ENCODE measurements at places on chromosomes 12 and 14. TPM values are rescaled to one million over a fixed set of nuclear protein-coding genes. Genes with fewer than 3 reads are reported as not detected.
A peak's percentile ranks its signal among the peaks of the same experiment; 100 is the strongest.

Gene SLC16A7
- 21.4 TPM for total RNA-seq

GRCh38 chr12:90653040-90653439, 301.9 kb downstream of the CCER1 start:
- no peak for ATAC-seq

Gene SSPN
- not detected for total RNA-seq

GRCh38 chr12:43180242-43180641, 371.8 kb downstream of the ADAMTS20 start:
- ATAC-seq, result no peak

Gene CMA1
- total RNA-seq, result not detected

DNA sequence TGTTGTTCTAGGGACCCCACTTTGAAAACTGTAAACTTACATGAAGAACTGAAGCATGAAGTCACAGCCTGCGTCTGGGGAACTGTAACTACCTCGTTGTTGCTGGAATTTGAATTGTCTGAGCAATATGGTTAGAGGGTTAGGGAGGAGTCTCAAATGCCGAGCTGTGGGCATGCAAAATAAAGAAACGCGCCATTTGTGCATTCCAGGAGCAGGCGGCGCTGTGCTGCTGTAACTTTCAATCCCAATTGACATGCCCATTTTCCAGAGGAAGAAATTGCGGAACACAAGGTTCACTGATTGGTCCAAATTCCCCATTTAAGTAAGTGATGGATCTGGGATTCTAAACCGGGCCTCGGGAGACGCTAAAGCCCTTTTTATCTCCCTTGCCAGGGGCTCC, 61.3 kb downstream of the ZNF664 start:
- ATAC-seq, result no peak

DNA sequence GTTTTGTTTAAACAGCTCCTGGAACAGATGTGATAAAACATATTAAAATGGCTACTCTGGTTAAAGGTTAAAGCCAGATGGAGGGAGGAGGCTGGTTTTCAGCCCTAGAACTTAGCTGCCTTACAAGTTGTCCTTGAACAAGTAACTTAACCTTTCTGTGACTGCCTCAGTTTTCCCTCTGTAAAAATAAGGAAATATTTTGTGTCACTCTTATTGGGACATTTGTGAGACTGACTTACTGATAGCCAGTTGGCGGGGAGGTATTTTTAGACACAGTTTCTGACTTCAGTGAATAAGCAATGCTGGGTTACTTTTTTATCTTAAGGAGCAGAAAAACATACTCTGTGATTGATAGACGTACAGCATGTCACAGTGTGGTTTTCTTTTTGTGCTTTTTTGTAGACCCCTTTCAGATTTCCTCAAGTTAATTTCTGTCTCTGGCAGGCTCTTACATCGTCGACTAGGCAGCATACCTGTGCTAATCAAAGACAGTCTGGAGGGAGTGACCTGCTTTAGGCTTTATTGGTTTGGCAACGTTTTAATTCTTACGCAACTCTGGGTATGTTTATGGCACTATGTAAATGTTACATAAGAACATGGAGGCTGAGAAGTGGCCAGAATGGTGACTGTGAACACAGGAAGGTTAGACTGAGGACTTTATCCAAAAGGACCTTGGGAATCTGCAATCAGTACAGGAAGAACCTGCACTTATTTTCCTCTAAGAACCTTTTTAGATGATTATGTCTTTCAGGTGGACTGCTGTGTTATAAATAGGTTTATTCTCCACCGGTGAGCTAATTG, 3.3 kb downstream of the ACVR1B start:
- ATAC-seq, result no peak

Gene TMTC1
- total RNA-seq, result not detected

GRCh38 chr12:69095765-69096477, 143.4 kb upstream of the CPSF6 start:
- ATAC-seq, result no peak

- ATAC-seq, result no peak
These were observed 327.6 kb upstream of the CLEC14A start for GRCh38 chr14:38583471-38583870.

GRCh38 chr12:122749569-122750332, 2.9 kb upstream of the DENR start:
- no peak for ATAC-seq

DNA sequence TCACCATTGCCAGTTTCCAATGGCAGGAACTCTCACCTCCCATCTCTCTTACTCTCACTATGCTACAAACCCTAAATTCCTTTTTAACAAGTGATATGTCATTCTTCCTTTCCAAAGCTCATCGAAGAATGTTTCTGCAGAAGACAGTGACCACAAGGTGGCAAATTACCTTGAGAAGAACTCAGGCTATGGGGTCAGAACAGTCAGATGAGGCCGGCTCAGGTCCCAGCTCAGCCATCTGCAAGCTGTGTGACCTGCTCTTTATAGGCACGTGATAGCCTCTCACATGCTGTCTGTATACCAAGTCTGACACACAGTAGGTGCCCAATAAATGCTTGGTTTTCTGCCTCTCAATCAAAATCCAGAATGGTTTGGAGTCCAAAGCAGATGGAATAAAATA, 80.7 kb downstream of the FOXN3 start:
- no peak for ATAC-seq

Gene TRIM9
- 1.3 TPM for total RNA-seq

DNA sequence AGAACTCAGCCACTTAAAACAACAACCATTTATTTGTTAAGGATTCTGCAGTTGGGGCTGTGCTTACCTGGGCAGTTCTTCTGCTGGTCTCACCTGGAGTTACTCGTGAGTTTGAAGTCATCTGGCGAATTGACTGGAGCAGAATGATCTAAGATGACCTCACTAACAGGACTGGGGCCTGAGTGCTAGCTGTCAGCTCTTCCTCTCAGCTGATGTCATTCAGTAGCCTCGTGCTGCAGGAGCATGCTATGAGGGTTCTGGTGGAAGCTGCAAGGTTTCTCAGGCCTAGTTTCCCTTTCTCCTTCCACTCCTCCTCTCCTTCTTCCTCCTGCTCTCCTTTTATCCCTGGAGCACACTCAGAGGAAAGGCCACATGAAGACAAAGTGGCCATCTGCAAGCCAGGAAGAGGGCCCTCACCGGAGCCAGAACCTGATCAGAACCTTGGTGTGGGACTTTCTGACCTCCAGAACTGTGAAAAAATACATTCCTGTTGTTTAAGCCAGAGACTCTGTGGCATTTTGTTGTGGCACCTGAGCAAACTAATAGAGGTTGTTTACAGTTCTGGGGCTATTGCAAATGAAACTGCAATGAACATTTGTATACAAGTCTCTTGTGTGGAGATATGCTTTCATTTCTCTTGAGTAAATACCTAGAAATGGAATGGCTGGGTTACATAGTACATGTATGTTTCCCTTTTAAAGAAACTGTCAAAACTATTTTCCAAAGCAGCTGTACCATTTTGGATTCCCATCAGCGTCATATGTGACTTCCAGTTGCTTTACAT, 21.9 kb upstream of the MAP3K9 start:
- ATAC-seq, result no peak

Gene TAS2R30
- 6.0 TPM for total RNA-seq

Gene JAG2
- total RNA-seq, result 2.5 TPM

DNA sequence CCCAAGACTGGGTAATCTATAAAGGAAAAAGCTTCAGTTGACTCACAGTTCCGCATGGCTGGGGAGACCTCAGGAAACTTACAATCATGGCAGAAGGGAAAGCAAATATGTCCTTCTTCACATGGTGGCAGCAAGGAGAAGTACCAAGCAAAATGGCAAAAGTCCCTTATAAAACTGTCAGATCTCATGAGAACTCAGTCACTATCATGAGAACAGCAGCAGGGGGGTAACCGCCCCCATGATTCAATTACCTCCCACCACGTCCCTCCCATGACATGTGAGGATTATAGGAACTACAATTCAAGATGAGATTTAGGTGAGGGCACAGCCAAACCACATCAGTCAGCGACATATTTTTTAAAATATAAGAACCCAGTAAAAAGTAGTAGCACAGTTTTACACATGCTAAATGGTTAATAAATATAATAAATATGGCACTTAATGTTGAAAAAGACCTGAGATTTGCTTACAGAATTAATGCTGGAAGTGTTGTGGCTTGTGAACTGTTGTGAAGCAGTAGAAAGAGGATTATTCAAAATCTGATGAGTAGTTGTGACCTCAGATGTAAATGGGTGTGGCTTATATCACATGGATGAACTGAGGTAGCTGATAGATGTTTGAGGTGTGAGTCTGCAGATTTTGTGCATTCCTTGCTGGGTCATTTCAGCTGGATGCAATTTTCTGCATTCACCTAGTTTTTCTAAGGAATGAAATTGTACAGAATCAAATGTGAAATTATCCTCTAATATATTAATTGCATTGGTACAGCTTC, 46.9 kb upstream of the CHPT1 start:
- ATAC-seq, result no peak

GRCh38 chr14:100548939-100549338, 38.3 kb downstream of the BEGAIN start:
- no peak for ATAC-seq

- no peak for ATAC-seq
These were observed 5.9 kb downstream of the RASSF3 start for GRCh38 chr12:64616201-64616600.

- no peak for ATAC-seq
These were observed 241.2 kb downstream of the RBM19 start for GRCh38 chr12:113724794-113725556.

DNA sequence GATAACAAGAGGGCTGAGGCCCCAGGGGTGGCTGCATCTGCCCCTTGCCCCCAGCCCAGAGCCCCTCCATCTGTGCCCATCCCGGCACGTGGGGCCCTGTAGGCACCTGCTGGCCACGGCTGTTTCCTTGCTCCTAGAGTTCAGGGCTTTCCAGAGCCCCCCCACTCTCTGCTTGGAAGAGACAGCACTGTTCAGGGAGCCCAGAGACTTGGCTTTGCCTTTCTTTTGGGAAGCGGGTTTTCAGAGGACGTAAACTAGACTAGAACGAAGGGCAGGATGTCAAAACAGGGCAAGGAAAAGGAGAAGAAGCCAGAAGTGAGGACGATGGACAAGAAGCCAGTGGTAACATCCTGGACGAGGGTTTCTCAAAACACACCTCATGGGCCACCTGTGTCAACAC, 163.3 kb upstream of the LHX5 start:
- no peak for ATAC-seq

DNA sequence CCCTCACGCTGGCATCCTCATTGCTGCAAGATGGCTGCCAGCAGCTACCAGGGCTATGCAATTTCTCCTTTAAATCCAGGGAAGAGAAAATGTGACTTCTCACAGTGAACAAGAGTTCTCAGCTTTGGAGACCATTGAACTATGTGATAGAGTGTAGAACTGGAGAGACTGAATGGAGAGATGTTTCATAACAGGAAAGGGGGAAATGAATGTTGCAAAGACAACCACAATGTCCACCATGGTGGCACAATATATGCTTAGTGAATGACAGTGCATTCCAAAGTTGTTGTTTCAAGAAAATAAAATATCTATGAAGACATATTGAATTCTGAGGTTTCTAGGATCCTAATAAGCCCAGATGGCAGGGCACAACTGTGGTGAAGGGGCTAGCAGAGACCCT, 13.2 kb upstream of the COCH start:
- no peak for ATAC-seq

Gene SAMD15
- 0.29 TPM for total RNA-seq

- peak; percentile 54 for ATAC-seq
These were observed 1.7 kb upstream of the DUSP6 start for GRCh38 chr12:89353823-89354611.

Gene SUDS3
- 24.2 TPM for total RNA-seq

GRCh38 chr12:10160617-10161385, 11.1 kb downstream of the OLR1 start:
- ATAC-seq, result no peak

Gene GUCY2C
- total RNA-seq, result not detected

DNA sequence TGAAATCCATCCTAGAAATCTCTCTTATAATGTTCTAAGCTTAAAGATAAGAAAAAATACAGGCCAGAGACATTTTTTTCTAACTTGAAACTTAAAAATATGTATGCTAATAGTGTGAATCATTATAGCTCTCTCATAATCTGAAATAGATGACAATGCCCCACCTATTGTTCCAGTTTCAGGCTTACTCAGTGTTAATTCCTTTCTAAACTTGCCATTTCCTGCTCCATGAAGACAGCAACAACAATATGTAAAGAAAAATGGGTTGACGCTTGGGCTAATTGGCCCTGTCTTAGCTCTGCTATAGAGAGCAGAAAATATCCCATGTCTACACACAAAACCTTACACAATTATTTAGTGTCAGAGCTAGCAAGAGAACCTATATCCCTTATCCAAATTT, 37.1 kb downstream of the LMO3 start:
- no peak for ATAC-seq

Gene GNB3
- total RNA-seq, result not detected

Gene GPR65
- total RNA-seq, result 33.9 TPM

DNA sequence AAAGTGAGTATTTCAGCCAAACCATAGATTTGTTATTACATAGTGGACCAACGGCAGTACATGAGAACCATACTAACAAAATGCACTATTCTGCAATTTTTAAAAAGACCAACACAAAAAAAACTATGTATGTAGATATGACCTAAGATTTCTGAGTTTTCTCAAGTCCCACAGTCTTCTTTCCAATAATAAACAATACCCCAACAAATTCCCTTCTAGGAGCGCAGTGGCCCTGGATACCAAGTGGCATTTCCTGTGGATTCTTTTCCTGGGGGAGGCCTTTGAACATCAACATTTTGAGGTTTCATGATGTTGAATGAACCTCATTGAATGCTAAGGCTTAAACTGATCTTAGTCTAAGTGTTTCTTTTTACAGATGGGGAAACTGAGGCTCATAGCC, 210.5 kb downstream of the BCAT1 start:
- ATAC-seq, result no peak

Gene FAM222A
- 0.63 TPM for total RNA-seq

Gene POTEM
- total RNA-seq, result not detected

GRCh38 chr14:76056128-76056527, 70.6 kb downstream of the IFT43 start:
- ATAC-seq, result no peak

Gene FAM186B
- total RNA-seq, result not detected

GRCh38 chr14:91354979-91355685, 62.5 kb downstream of the CCDC88C start:
- peak; percentile 25 for ATAC-seq

- no peak for ATAC-seq
These were observed 35.7 kb downstream of the NID2 start for GRCh38 chr14:52033101-52033642.

DNA sequence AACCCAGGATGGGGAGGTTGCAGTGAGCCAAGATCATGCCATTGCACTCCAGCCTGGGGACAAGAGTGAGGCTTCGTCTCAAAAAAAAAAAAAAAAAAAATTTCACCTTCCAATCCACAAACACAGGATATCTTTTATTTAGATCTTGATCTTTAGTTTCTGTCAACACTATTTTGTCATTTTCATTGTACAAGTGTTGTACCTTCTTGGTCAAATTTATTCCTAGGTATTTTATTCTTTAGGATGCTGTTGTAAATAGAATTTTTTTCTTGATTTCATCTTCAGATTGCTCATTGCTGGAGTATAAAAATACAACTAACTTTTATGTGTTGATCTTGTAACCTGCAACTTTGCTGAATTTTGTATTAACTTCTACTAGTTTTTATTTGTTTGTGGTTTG, 60.8 kb downstream of the ARHGAP5 start:
- no peak for ATAC-seq

Gene TSPAN19
- total RNA-seq, result not detected

Gene JPH4
- not detected for total RNA-seq

All from activated T-helper 17 cell treated with anti-CD3 and anti-CD28 coated beads, Interleukin-2, amount 50 U/mL, for 72 hours (primary cell).